ENCODE measurements at places on chromosomes 2 and 18.

- DNase-seq, result no peak
These were observed 214.8 kb upstream of the PID1 start for GRCh38 chr2:229485857-229486256.

DNA sequence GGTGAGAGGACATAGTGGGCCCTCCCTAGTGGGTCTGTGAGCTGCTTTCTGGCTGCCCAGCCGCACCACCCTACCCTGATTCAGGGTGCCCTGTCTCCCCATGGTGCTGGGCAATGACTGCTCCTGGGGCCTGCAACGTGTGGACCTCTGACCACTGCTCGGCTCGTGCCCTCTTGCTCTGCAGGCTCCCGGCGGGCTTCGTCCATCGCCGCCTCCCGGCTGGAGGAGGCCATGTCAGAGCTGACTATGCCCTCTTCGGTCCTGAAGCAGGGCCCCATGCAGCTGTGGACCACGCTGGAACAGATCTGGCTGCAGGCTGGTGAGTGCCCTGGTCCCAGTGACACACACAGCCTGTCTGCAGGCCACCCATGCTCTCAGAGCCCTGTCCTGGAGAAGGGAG, 103.5 kb downstream of the STPG4 start:
- DNase-seq, result no peak

DNA sequence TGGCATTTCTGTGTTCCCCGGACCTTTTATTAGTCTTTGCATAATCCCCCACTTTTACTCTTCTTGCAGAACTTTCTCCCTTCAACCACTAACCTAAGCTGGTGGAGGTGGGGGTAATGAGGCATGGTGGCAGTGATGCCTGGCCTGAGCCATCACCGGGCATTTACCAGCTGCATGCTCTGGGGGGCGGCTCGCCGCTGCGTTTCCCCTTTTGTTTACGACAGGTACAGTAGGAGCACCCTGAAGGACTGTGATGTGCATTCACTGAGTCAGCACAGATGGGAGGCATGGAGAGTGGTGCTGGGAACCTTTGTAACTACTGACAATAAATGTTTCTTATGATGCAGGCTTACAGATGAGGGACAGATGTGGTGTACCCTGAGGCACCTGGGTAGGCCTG, 46.9 kb downstream of the PLEKHB2 start:
- DNase-seq, result no peak

DNA sequence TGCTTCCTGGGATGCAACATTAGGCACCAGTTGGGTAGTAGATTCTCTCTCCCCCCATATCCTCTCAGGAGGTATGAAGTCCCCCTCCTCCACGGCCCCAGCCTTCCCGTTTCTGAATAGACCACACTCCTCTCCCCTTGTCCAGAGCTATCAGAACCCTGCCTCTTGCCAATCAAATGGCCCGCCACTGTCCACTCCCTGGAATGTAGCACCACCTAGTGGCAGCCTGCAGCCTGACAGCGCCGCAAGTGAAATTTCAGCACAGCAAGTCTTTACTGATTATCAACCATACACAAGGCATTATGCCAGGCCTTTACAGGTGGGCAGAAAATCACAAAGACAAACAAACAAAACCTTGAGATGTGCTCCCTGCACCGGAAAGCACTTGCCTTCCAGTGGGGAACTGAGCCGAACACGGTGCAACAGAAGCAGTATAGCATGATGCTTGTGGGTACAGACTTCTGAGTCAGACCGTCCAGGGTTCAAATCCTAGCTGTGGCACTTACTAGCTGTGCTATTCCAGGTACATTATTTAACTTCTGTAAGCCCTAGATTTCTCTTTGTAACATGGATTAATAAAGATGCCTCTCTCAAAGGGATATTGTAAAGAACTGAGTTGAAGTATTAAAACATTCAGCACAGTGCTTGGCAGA, 174.0 kb downstream of the SMAD2 start:
- DNase-seq, result no peak

GRCh38 chr2:175004980-175005732, at the start of gene CHN1:
Gene CHN1 (minus strand): TSS chr2:175005381. CDS start chr2:175004912, 469 bp downstream.
- DNase-seq, result peak; percentile 66

GRCh38 chr18:2178036-2178435, 393.3 kb downstream of the METTL4 start:
- DNase-seq, result no peak

Data from NCI-H446 treated with DMSO at 0.1 percent for 48 hours (cell line).